Ovary (tissue), 10 donors: ENCODE measurements at places on chromosomes 11 and 22. TPM values are rescaled to one million over a fixed set of nuclear protein-coding genes. Genes with fewer than 3 reads are reported as not detected.
A peak's percentile ranks its signal among the peaks of the same experiment; 100 is the strongest.

DNA sequence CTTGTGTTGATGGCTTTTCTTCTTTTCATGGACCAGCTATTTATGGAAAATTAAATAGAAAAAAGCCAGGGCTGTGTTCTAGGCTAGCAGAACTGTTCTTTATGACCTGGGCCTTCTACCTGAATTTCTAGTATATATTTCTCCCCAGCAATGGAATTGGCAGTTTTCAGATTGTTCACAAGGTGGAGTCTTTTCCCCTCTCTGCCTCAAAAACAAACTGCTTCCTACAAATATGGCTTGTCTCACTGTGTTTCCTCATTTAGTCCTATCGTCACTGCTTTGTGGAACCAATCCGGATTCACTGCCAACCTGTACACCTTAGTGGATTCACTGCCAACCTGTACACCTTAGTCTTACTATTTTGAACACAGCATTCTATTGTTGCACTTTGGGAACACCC is 5.0 kb upstream of the APOL5 start:
- no peak for DNase-seq

- DNase-seq = no peak
Measured at GRCh38 chr22:21702700-21703683, 32.6 kb downstream of the YPEL1 start.

- DNase-seq = no peak
Measured at GRCh38 chr11:19472679-19473078, 231.9 kb upstream of the E2F8 start.

DNA sequence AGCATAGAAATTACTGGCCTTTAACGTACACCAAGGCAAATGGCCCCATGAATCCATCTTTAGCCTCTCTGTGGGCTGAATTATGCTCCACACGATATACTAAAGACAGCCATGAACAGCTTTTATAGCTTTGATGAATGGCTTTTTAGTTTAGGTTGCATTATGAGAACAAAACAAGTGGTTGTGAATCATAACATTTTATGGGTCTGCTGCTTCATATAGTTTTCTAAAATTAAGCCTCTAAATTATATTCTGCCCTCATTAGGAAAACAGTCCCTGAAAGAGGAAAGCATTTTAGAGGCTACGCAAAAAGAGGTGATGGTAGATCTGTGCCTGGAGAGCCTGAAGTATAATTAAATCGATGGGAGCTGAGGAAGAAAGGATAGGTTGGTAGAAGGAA is 221.3 kb downstream of the CADM1 start:
- DNase-seq = no peak

GRCh38 chr22:44996120-44996519 is 13.7 kb downstream of the PHF21B start:
- DNase-seq = no peak

DNA sequence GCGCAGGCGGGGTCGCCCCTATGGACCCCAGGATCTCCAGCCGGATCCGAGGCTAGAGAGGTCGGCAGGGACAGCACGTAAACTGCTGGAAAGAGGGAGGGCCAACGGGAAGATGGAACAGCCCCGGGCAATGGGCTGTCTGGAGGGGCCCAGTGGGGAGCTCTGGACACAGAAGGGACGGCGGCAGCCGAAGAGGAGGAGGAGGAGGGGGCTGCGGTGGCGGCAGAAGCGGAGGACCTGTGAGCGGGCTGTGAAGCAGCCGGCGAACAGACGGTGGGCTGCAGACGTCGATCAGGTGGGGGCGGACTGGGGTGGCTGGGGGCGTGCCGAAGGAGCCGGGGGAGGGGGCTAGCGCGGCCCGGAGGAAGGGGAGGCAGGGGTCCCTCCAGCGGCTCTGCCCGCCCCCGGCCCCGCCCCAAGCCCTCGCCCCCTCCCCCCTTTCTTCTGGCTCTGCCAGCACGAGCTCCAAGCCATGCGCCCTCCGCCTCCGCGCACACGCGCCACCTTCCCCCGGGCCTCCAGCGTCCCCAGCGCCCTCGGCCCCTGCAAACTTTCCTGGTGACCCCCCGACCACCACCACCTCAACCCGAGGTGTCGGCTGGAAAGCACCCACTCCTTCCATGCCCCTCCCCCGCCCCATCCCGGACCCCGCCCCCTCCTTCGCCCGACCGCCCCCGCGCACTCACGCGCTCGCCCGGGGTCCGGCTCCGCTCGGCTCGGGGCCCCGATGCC is 432 bp downstream of the TNKS1BP1 start:
- DNase-seq = peak; percentile 68

The CCDC87 gene
- 0.47 TPM for total RNA-seq

DNA sequence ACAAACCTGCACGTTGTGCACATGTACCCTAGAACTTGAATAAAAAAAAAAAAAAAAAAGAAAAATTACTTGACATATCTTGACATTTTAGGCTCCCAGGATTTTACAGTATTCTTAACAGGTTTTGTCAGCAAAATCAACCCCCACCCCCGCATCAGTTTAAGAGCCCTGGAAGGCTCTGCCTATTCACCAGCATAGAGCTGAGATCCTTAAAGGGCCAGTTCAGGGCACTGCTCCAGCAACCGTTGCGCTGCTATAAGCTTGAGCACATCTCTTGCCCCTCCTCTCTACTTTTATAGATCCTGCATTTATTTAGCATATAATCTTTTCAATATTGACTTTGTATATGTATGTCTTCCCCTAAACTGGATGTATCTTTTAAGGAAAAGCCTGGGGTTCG is 697 bp upstream of the PAFAH1B2 start:
- peak; percentile 55 for DNase-seq

The PARVG gene
- 6.7 TPM for total RNA-seq

DNA sequence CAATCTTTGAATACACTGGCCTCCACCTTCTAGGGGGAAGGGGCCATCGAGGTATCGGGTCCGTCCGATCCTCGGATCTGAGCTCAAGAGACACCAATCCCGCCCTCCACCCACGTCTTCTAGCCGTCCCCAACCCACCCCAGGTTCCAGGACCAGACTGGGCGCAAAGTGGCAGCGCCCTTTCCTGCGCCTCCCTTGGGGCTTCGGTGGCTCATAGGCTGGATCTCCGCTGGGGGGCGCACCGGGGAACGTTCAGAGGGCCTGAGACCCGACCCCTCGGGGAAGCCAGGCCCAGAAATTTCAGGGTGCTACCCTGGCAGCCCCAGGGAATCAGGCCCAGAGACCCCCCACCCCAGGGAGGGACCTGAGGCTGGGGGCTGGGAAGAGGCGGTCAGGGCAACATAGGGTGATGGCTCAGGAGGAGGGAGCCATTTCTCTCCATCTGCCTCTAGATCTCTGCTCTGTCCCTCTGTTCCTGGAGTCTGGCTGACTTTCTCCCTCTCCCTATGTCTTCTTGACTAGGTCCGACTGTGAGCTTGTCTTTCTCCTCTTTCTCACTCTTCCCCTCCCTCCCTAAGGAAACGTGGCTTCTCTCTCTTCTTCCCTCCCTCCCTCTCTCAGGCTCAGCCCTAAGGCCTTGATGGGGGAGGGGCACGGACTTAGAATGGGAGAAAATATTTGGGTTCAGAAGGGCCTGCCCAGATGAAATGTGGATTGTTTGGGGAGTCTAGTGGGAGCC is 1.1 kb downstream of the CREB3L1 start:
- DNase-seq = peak; percentile 61

- DNase-seq = no peak
Measured at GRCh38 chr11:91791171-91791468, 433.5 kb upstream of the FAT3 start.

DNA sequence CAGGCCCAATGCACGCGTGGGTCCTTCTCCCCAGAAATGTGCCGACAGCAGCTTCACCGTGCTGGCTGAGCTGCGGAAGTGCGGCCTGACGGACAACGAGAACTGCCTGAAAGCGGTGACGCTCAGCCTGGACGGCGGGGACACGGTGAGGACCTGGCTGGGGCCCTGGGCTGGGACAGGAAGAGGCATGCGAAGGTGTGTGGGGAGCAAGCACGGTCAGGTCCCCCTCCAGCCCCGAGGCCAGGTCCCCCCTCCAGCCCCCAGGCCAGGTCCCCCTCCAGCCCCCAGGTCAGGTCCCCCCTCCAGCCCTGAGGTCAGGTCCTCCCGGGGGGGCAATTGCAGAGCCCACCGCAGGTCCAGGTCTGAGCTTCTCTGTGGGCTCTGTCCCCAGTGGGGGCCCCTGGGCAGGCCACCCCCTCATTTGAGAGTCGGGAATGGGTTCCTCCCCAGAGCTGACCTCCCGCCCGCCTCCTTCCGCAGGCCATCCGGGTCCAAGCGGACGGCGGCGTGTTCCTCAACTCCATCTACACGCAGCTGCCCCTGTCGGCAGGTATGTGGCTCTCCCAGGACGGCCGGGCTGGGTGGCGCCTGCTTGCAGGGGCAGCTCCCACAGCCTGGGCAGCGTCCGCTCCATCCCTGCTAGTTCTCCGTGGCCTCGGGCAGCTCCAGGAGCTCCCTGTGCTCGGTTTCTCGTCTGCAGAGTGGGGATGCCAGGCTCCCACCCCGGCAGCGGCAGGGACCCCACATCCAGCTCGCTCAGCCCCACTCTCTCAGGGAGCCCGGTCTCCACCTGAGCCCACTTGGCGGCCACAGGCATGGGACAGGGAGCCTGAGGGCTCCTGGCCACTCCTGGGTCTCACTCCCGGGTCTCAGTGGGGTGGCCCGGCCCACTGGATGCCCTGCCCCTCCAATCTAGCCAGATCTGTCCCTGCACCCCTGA is 7.9 kb downstream of the MUC5B start:
- no peak for DNase-seq

The ALDH3B1 gene
- 6.4 TPM for total RNA-seq

DNA sequence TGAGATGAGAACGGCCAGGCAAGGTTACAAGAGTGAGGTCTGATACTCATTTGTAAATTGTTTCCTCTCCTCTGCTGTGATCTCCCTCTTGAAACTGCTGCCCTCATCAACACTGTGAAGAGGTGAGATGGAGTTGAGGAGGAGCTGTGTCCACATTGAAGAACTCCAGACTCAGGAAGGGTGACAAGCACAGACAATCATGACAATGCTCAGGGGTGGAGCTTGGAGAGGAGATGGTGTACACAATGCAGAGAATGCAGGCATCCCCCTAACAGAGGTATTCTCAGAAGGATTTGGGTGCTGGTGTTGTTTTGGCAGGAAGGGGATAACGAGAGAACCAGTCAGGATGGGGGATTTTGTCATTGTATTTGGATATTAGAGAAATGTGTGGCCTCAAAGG is 21.5 kb upstream of the MMP7 start:
- no peak for DNase-seq

- DNase-seq = no peak
Measured at GRCh38 chr22:28329186-28330073, 350.2 kb downstream of the TTC28 start.

DNA sequence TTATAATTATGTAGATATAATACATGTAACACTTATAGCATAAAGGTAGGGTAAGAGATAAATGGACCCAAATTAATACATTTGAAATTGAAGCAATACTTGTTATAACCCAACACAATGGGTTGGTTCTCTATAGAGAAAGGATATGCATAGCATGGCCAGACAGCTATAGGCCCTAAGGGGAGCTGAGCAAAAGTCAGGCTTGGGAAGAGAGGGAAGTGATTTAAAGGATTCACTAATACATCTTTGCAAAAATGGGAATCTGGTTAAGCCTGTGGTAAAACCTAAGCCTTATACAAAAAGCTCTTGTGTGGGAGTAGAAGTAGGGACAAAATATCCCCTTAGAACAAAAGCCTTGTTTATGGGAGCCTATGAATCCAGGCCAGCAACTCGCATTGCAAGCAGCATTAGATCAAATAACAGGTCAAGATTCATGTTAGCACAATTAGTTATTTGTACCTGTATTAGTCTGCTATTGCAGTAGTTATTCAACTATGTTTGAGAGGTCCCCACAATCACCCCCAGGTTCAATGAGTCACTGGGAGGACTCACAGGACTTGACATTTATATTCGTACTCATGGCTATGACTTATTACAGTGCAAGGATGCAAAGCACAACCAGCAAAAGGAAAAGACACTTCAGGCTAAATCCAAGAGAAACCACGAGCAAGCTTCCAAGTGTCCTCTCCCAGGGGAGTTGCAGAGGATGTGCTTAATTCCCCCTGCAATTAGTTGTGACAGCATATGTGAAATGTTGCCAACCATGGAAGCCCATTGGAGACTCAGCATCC is 144.7 kb upstream of the LMO1 start:
- DNase-seq = no peak

- peak; percentile 3 for DNase-seq
Measured at GRCh38 chr11:70504246-70505020, 106.1 kb downstream of the CTTN start.

GRCh38 chr11:115173136-115173535 is 331.1 kb downstream of the CADM1 start:
- DNase-seq = no peak

DNA sequence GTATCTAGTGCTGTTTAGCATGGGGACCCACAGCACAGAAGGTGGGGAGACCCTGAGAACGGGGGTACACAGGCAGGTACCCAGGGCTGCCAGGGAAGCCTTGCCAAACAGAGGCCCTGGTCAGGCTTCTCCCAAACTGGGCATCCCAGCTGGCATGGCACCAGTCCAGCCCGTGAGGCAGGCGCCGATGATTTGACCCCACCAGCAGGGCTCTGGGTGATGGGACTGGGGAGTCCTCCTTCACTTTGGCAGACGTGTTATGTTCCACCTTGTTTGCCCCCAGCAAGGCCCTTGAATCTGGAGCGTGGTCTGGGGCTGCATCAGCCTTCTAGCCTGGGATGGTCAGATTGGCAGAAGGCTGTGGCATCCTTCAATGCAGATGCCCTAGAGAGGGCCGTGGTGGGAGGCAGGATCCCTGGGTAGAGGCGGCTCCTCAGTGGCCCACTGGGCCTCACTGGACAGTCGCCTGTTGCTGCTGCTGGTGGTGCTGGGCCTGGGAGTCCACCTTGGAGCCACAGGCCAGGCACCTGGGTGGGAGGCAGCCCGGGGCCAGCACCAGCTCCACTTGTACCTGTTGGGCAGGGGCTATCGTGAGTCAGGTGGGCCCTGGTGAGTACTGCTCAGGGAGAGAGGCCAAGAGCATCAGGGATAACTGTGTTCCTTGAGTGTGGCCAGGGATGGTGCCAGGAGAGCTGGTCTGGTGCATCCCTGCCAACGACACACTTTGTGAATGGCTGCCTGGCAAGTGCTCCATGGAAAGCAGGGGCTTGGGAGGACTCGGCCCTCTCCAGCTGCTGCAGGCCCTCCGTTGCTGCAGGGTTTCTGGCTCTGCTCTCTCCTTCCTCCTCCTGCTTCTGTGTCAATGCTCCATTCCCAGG is 3.3 kb downstream of the ADORA2A start:
- no peak for DNase-seq

DNA sequence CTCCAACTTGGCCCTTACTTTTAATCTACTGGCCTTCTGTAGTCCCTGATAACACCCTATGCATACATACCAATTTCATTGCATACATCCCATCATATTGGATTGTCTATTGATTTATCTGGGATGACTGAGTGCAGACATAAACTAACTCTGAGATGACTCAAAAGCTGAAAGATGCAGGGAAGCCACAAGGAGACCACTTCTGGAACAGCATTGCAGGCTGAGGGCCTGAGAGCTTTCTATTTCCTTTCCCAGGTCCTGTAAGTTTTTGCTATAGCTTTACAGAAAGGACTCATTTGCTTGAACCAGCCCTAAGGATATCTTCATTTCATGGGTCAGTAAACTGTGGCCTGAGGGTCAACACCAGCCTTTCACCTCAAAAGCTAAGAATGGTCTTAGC is 15.1 kb upstream of the SPON1 start:
- DNase-seq = no peak

The TMEM45B gene
- 10.8 TPM for total RNA-seq

GRCh38 chr11:70804139-70804837 is 406.0 kb downstream of the CTTN start:
- no peak for DNase-seq
